Stimulated activated CD4-positive, alpha-beta T cell treated with anti-CD3 and anti-CD28 coated beads, Interleukin-4, amount 100 ng/mL, for 48 hours (primary cell): ENCODE measurements at places on chromosomes 4 and X.

GRCh38 chrX:154317391-154317995 lies 21.9 kb downstream of the TKTL1 start:
- DNase-seq: no peak

DNA sequence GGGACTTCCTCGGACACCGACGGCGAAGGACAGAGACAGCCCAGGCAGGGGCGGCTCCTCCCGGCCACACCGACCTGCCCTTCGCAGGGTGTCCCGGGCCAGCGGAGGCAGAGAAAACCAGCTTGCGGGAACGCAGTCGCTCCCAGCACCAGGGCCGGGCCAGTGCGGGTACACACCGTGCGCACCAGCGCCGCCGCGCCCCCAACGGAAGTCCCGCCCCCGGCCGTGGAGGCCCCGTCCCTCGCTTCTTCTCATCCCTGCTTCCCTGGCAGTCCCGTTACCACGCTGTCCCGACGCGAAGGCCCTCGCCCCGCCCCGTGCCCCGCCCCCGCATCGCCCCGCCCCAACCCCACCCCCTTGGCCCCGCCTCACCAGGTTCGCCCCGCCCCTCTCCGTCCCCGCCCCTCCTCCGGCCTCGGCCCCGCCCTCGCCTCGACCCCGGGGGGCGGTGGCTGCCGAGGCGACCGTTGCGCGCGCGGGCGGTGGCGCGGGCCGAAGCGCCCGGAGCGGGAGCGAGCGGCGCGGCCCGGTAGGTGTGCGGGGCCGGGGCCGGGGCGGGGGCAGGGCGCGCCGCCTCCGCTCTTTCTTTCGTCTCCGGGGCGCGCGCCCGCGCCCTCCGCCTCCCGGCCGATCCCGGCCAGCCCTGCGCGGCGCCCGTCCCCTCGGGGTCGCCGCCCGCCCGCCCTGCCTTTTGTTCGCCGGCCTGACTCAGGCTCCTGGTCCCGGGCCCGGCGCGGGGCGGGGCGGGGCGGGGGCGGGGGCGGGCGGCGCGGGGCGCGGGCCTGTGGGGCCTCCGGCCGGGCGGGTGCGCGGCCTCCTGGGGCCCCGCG lies at the start of gene RGS12:
RGS12 (plus strand) TSS at position 451 of the 830 bp plus-strand sequence. CDS start 23,150 bp downstream, outside the sequence.
- DNase-seq: peak; percentile 90

DNA sequence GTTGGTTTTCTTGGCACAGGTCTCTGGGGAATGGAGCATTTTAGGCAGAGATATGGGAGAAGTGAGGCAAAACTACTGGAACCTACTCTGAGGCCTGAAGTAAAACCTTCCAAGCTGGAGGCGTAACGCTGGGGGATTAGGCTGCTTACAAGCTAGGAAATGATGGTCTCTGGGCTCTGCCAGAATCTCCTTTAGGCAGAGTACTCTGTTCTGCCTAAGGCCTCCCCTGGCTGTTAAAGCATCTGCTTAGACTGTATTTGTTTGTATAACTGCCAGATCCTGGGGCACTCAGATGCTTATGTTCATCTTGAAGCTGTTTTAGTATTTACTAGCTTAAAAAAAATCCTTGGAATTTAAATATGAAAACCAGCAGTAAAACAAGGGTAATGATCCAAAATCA lies 822.2 kb downstream of the RPA4 start:
- no peak for DNase-seq

GRCh38 chr4:85952972-85953650 lies 406.7 kb downstream of the MAPK10 start:
- no peak for DNase-seq

GRCh38 chr4:54104907-54105306 lies 4.9 kb downstream of the GSX2 start:
- no peak for DNase-seq

DNA sequence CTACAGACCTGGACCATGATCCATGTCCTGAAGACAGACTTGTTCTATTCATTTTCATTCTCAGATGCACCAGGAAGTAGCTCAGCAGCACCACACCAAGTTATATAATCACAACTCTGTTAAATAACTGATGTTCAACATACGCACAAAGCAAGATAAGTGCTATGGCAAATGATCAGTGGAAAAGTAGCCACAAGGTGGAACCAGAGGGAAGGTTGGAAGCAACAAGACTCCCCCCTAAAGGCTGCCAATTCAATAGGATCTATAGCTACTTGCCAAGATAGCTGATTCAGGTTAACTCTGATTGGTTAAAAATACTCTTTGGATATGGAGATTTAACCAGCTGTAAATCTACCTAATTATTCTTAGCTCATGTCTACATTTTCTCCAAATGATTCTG lies 23.7 kb upstream of the FAM47B start:
- no peak for DNase-seq
